ENCODE measurements at places on chromosomes 2 and 18.

GRCh38 chr2:151071906-151072305, 189.8 kb downstream of the RBM43 start:
- no peak for DNase-seq

- DNase-seq: no peak
These were observed 17.9 kb downstream of the REV1 start for GRCh38 chr2:99471654-99472599.

GRCh38 chr2:233072838-233073237, 12.7 kb downstream of the INPP5D start:
- DNase-seq: no peak

DNA sequence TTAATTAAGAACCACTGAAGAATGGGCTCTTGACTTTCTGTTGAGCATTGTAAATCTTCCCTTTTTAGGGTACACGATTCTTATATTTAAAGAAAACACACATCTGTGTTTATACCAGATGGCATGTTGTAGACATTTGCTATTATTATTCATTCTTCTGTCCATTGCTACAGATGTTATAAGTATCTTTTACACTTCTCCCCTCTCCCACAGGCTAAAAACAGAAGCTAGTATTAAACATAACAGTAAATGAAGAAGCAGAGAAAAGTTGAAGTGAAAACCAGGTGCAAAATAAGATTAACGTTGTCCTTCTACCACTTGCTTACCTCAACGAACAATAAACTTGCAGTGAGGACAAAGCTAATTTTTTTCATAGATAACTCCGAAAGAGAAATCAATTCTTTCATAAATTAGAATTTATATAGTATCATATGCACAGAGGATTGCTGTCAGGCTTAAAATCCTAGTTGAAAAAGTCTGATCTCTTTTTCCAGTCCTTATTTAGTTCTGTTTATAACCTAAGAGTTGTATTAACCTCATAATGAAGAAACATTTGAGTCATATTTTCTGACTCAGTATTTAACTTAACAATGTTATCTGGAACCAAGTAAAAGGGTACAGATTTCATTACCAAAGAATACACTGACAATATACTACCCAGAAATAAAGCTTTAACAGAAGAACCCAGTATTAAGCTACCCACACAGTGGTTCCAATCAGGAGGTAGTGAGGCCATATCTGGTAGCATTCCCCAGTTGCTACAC, 16.4 kb upstream of the ZNF385B start:
- DNase-seq: no peak

GRCh38 chr2:133821107-133821760, 253.0 kb upstream of the NCKAP5 start:
- no peak for DNase-seq

DNA sequence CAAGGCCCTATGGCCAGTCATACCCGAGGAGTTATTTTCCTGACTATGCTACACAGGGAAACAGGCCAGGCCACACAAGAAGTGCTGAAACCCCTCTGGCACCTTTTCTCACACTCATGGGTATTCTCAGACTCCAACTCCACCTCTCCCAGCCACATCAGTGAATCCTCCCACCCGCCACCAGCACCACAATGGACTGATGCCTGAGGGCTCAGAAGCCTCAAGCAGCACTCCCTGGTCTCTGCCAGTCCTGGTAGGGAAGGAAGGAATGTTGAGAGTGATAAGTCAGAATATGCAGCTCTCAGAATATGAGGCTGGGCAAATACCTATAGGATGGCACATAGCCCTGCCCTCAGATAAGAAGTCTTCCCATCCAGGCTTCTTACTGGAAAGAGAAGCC, 391.1 kb downstream of the ALK start:
- DNase-seq: no peak

DNA sequence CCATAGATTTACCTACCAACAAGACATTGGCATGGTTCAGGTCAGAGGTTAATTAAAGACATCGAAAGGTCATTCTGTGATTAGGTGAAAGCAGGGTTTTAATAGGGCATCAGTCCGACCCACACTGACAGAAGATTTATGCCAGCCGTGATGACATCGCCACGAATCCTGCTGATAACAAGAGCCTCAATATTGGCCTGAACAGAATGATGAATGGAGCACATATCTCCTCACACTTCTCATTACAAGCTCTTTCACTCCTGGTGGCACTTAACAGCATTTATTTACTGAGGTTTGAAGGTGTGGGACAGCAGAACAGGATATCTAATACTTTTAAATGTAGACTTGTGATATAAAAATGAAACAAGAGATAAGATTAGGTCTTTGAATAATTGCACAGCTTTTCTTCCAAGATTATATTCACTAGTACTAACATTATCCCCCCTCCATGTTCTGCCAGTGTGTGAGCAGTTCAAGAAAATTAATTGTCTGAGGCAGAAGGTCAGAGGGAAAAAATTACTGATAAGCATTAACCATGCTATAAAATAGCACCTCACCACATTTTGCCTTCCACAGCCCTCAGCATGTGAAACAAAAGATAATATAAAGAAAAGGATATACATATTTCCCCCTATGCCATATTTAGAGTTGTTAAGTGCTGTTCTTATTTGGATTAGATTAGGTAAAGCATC, 23.1 kb upstream of the INSIG2 start:
- DNase-seq: no peak

- DNase-seq: no peak
These were observed 105.2 kb downstream of the GALNT14 start for GRCh38 chr2:31033032-31033431.

DNA sequence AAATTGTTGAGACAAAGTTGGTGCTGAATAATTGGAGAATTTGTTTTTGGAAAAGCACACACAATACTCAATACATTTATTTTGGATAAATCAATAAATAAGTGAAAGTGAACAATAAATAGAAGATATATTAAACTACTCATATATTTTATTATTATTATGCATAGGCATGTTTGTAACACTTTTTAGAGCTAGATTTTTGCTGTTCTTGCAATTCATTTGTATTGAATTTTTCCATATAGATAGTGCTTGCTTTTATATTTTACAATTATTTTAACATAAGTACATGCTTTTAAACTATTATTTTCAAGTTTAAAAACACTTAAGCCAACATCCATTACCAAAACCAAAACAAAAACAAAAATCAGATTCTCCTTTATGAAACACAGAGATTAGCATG, 43.9 kb downstream of the BAZ2B start:
- no peak for DNase-seq

GRCh38 chr2:218036371-218036770, 32.7 kb upstream of the RUFY4 start:
- no peak for DNase-seq

DNA sequence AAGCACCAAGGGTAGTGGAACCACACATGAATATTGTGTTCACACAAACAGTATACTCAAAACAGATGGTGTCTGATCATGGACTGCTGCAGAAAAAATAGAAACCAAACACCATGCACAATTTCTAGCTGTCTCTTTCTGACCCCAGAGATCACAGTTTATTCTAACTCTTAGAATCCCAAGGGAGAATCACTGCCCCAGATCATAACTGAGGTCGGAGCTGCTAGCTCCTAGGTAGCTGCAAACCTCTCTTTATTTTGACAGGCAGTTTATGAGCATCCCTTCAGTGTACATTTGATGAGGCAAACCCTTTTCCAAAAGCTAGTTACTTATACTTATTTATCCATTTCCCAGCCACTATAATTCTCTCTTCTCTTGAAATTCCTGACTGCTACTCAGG, 439.1 kb upstream of the HNMT start:
- DNase-seq: no peak

DNA sequence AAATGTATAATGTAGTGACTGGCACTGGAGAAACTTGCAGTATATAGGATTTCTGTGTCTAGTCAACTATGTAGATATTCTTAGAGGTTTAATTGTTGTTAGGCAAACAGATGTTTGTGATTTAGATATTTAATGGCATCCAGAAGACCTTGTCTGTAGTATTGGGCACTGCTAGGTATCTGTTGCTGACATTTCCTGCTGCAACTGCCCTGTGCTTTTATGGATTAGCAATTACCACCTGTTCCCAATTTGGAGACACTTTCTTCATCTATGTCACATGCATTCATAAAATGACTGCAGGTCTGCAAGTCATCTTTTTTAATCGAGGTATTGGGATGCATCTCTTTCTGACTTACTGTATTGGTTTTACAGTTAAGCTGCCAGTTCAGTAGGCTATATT, 71.3 kb downstream of the ITGA4 start:
- DNase-seq: no peak

GRCh38 chr2:85189606-85190270, 56.5 kb downstream of the TCF7L1 start:
- DNase-seq: peak; percentile 26

- no peak for DNase-seq
These were observed 9.7 kb downstream of the PDCD1 start for GRCh38 chr2:241848761-241849615.

- no peak for DNase-seq
These were observed 11.9 kb upstream of the NMUR1 start for GRCh38 chr2:231542136-231542535.

GRCh38 chr18:46097431-46097800, 680 bp downstream of the ATP5F1A start:
- no peak for DNase-seq

DNA sequence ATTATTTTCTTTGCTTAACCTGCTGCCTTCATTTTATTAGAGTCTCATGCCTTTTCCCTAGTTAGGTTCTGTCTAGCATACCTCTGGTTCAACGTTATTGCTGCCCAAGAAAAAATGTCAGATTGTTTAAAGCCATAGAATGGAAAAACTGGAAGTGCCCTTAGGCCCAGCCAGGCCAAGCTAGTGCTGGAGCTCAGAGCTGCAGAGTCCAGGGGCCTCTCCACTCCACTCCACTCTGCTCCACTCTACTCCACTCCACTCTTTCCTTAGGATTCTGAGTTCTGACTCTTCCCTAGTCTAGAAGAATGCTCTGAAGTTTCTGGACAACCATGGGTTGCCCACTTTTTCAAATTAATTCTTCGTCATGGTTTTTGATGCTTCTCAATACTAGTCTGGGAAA, 155.6 kb downstream of the SETBP1 start:
- no peak for DNase-seq

DNA sequence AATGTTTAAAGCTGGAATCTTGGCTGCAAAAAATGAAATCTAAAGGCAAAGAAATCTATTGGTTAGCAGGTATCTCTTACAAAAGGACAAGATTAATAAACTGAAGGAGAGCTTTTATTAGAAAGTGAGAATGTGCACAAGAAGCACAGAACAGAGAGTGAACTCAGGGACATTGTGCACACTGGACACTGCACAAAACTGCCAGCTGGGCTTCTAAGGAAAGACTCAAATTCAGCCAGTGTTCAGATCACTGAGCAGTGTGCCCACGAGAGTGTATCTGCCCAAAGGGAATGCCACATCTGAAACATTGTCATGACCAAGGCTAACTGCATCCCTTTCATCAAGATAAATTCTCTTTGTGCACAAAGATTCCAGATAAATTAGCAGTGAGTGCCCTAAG, 129.7 kb upstream of the KCNH7 start:
- DNase-seq: no peak

DNA sequence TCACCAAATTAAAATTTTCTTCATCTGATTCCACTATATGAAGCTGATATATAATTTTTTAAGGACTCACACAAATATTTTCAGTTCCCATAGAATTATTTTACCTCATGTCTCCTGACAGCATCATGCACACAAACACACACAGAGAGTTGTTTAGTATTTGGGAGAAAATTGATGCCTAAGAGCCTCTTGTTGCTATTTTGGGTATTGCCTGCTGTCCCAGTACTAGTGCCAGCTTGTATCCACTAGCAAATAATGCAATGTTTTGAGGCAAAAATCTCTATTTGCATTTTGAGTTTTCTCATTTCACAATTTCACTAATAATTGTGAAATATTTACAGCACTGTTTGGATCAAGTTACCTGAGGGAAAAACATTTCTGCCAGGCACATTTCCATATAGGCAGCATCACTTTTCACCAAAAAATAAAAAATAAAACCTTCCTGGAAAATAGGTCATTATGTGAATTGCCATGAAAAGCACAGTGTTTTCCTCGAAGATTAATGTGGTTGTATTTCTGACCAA, 328.2 kb downstream of the KCNJ3 start:
- DNase-seq: no peak

GRCh38 chr2:160425434-160426151, 68.0 kb downstream of the RBMS1 start:
- DNase-seq: no peak

GRCh38 chr2:66024391-66024790, 410.5 kb upstream of the MEIS1 start:
- no peak for DNase-seq

Measured in hypothalamus (tissue), 51 donors.